ENCODE measurements at places on chromosomes 7 and 10. TPM values are rescaled to one million over a fixed set of nuclear protein-coding genes. Genes with fewer than 3 reads are reported as not detected.

MEPCE gene
- total RNA-seq, result 28.8 TPM

OR2A5 gene
- not detected for total RNA-seq

VSIR gene
- 11.9 TPM for total RNA-seq

ANXA8L1 gene
- total RNA-seq, result not detected

GIMAP5 gene
- total RNA-seq, result 1.4 TPM

CRTAC1 gene
- not detected for total RNA-seq

NPTX2 gene
- 130 TPM for total RNA-seq

CCDC3 gene
- 0.81 TPM for total RNA-seq

ACTR1A gene
- total RNA-seq, result 69.9 TPM

FAM204A gene
- 45.7 TPM for total RNA-seq

MMD2 gene
- total RNA-seq, result not detected

SPDYE8 gene
- not detected for total RNA-seq

OR2A42 gene
- total RNA-seq, result not detected

FAM13C gene
- 6.1 TPM for total RNA-seq

MYPN gene
- 0.12 TPM for total RNA-seq

SPDYE5 gene
- not detected for total RNA-seq

CTTNBP2 gene
- 0.15 TPM for total RNA-seq

C10orf143 gene
- 3.2 TPM for total RNA-seq

ADAM12 gene
- total RNA-seq, result 18.3 TPM

PDLIM1 gene
- 185 TPM for total RNA-seq

CPA1 gene
- total RNA-seq, result not detected

PLEKHS1 gene
- not detected for total RNA-seq

All from cardiac ventricle fibroblast (primary cell).